ENCODE measurements at places on chromosomes 6 and 20.
A peak's percentile ranks its signal among the peaks of the same experiment; 100 is the strongest.

DNA sequence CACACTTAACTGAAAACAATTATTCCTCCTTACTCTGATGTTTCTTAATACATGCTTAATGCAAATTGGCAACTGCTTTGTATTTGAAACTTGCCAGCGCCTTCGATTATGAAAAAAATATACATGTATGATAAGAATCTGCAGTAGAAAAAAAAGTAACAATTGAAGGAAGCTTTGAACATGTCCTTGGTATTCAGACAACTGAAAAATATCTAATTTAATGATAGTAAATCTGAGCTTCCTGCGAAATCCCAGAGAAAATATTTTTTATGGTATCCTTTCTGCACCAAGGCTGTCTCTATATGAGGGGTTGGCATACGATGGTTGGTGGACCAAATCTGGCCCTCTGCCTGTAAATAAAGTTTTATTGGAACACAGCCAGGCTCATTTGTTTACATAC lies 186.2 kb downstream of the HDGFL1 start:
- DNase-seq = no peak

- no peak for DNase-seq
These were observed 25.2 kb downstream of the LCA5 start for GRCh38 chr6:79512014-79512413.

GRCh38 chr20:58459058-58459750 lies 56.0 kb downstream of the APCDD1L start:
- DNase-seq = no peak

DNA sequence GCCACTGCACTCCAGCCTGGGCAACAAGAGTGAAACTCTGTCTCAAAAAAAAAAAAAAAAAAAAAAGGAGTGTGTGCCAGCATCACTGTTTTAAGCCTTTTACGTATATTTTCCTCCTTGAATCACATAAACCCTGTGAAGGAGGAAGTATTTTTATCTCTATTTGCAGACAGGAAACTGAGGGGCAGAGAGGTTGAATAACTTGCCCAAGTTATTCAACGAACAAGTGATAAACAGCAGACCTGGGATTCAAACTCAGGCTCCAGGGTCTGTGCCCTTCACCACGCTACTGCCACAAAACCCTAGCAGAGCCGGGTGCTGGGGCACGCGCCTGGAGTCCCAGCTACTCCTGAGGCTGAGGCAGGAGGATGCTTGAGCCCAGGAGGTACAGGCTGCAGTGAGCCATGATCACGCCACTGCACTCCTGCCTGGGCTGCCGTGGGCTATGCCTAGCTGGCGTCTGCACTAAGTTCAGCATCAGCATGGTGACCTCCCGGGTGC lies 9.4 kb upstream of the AVP start:
- no peak for DNase-seq

DNA sequence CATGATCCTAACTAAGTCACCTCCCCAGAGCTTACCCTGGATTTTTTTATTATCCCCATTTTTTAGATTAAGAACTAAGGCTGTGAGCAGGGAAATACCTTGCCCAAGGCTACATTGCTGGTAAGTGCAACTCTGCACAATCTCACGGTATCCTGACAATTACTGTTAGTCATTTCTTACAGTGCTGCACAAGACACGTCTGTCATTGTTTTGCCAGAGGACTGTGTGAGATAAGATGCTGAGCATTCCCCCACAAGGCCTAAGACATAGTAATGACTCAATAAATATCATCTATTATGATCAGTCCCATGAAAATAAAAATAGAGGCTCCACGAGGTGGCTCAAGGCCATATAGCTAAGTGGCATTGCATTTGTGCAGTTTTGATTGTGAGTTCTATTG lies 21.0 kb downstream of the PFDN4 start:
- no peak for DNase-seq

- DNase-seq = no peak
These were observed 439.5 kb upstream of the CDH4 start for GRCh38 chr20:60812561-60812960.

GRCh38 chr20:20741087-20742045 lies 28.9 kb upstream of the RALGAPA2 start:
- no peak for DNase-seq

DNA sequence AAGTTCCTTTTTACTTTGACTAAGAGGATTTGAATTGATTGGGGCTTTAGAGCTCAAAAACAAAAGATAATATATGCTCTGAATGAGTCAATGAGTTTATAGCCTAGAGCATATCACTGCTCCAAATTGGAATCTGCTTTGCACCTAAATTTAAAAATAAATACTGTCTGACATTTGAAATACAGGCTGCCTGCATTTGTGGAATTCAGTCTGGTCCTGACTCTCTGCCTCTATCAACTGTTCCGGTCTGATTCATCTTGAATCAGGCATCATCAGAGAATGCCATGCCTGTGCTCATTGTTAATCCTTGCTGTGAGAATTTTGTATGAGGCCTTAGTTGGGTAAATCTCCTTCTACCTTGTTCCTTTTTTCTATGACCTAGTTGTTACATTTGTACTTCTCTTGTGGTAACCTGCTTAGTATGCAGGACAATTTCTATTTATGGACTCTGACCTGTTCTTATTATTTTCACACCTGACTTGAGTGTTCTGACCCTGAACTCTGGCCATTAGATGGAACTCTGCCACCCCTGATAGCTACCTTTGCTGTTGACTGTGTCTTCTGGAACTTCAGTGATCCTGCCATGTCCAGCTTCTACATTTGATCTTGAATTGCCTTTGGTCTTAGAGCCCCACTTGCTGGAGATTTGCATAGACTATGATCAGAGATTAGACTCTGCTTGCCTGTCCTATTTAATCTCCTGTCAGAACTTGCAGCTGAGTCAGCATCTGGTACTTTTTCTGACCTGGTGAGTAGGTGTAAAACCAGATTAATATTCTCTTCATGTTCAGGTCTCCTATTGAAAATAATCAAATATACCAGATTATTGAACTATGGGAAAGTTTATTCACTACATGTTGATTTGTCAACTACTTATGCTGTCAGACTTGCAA lies 442.7 kb upstream of the HS3ST5 start:
- DNase-seq = no peak

GRCh38 chr6:6746333-6746969 lies 157.9 kb downstream of the LY86 start:
- no peak for DNase-seq

GRCh38 chr20:32445539-32446273 lies 87.6 kb downstream of the ASXL1 start:
- no peak for DNase-seq

- no peak for DNase-seq
These were observed 95.6 kb downstream of the JARID2 start for GRCh38 chr6:15341311-15342001.

- peak; percentile 2 for DNase-seq
These were observed 86.5 kb downstream of the LYRM4 start for GRCh38 chr6:5174244-5174643.

DNA sequence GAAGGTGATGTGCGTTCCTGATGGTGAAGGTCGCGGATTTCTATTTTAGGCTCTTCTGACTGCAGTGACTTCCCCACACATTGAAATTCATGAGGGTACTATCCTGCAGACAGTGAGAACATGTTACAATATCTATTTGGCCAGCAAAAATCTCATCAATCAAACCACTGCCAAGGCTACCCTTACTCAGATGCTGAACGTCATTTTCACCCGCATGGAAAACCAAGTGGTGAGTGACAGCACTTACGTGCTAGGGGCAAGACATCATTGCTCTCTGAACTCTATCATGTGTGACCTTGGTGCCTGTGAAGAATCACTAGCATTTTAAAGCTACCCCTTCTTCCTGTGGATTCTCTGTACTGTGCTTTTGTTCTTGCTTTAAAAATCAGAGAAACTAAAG lies 31.1 kb downstream of the ARFGEF2 start:
- DNase-seq = no peak

- no peak for DNase-seq
These were observed 75.2 kb upstream of the IYD start for GRCh38 chr6:150293423-150294173.

DNA sequence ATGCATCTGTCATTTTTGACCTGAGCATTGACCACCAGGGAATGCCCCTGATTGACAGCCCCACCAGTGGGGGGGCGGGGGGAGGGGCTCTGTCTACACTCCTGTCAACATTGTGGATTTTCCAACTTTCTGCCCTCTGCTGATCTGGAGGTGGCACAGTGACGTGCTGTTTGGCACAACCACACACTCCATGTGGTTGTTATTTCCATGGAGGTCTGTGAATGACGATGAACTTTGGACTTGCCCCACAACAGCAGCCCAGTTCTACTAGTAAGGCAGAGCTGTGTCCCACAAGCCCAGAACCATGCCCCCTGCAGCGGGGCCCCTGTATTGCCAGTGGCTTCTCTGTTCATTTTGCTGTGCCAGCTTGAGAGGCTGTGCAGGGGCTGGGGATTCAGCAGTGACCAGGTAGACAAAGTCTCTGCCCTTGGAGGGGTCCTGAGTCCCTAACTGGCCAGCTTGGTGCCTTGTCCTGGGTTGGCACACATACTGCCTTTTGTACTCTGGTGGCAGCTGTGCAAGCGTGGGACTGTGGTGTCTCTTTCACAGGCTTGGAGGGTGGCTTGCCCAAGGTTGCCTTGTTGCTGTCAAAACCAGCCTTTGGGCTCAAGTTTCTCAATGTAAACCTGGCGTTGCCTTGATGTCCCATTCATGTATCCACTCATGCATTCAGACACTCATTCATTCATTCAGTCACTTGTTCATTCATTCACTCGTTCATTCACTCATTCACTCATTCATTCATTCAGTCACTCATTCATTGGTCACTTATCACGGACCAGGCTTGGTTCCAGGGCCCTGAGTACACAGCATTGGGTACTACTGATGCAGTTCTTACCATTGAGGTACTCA lies 108.5 kb downstream of the SYCP2 start:
- DNase-seq = no peak

GRCh38 chr6:30757261-30757904 lies 13.0 kb upstream of the IER3 start:
- no peak for DNase-seq

- DNase-seq = no peak
These were observed 65.0 kb upstream of the CD93 start for GRCh38 chr20:23151008-23151703.

Data from activated CD4-positive, CD25-positive, alpha-beta regulatory T cell (primary cell).